Stimulated activated CD4-positive, alpha-beta T cell treated with anti-CD3 and anti-CD28 coated beads, Interleukin-1b, Interleukin-23, amount 100 ng/mL, for 48 hours (primary cell): ENCODE measurements at places on chromosomes 1 and 21.

GRCh38 chr1:243944429-243945160 lies 94.6 kb upstream of the AKT3 start:
- no peak for DNase-seq

DNA sequence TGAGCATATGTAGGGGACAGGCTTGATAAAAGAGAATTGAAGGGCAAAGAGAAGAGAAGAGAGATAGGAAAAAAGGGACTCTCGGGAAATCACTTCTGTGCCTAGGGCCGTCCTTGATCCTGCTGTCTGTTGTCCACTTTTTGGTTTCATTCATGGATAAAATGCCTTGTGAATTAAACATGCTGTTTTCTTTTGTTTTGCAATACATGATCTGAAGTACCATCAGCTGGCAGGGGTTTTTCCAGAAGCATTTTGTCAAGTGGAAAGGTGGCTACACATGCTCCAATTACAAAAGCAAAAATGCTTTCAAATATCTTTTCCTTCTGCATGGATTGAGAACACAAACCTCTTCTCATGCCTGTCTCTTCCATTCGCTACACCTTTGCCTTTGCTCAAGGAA lies 361.7 kb downstream of the PDE4B start:
- no peak for DNase-seq

DNA sequence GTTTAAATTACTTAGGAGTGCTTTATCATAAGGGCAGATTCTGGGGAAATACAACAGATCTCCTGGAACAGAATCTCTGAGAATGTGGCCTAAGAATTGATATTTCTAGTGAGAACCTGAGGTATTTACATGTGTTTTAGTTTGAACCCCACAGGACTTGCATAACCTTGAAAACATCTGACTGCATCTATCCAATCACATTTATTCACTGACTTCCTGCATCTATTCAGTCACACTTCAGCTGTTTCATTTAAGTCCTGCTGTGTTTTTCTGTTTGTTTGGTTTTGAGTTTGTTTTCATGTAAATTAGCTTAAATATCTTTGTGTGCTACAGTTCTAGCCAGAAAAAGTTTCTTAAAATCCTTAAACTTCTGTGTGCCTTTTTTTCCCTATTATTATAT lies 1260.7 kb downstream of the PLA2G4A start:
- no peak for DNase-seq

DNA sequence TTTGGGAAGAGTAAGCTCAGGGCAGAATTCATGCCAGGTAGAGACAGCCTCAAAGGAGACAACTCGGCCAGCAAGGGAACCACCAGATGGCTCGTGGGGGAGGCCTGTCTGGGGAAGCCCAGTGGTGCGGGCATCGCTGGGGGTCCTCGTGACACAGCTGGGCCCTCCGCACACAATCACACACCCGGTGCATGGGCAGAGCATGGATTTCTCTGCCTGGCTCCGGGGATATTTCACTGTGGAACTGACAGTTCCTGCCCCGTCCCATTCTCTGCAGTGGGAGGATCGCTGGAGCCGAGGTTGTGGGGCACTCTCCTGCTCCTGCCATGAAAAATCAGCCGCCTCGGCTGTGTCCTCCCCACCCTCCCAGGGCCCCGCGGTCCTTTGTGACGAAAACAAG lies 108.0 kb downstream of the CRYAA start:
- DNase-seq = no peak

DNA sequence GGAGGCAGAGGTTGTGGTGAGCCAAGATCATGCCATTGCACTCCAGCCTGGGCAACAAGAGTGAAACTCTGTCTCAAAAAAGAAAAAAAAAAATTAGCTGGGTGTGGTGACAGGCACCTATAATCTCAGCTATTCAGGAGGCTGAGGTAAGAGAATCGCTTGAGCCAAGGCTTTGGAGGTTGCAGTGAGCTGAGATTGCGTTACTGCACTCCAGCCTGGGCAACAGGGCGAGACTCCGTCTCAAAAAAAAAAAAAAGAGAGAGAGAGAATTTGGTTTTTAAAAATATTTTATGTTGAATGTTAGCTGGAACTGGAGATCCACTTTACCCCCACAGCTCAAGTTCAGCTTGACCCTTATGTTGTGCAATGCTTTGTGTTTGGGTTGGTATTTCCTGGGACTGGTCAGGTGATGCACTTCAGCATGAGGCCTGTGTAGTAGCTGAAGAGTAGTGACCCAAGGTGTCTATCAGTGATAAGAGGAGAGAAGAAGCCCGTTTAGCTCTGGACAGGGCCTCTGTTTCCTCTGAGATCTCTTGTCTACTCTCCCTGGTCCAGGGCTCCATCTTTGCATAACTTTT lies 36.8 kb upstream of the MACF1 start:
- DNase-seq = no peak

DNA sequence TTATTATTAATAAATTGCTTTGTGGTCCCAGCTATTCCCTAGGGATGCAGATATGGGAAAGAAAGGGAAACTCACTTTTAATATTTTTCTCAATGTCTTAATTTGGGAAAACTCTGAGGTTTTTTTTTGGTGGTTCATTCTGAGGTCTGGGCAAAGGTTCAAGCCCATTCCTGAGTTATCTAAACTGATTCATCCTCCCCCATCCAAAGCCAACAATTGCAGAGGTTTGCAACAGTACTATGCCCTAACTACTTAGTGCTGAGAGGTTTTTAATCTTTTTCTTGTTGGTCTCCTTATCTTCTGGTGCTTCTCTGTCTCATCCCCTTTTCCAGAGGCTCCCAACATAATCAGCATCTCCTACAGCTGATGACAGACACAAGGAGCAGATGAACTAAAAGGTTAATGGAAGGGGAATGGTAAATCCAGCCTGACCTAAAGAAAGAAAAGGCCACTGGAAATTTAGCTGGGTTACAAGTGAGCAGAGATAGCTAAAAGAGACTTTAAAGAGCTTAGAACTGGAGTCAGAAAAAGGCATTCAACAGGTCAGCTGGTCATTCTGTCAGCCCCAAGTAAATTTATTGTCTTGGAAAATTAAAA lies 390.4 kb downstream of the TGFB2 start:
- no peak for DNase-seq

GRCh38 chr1:164382384-164382783 lies 176.6 kb upstream of the PBX1 start:
- DNase-seq = no peak

DNA sequence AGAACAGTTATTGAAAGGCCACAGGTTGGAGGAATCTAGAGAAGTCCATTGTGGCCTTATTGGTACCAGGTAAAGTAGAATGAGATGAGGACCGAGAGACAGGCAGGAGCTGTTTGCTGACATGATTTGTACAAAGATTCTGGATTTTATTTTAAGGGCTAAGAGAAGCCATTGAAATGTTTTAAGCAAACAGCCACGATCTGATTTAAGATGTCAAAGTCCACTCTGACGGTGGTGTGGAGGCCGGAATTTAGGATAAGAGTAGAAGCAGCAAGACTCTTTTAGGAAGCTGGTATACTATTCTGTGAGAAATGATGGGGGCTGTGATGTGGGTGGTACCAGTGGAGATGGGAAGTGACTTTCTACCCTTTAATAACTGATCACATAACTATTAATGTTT lies 418.5 kb downstream of the DPYD start:
- DNase-seq = no peak

DNA sequence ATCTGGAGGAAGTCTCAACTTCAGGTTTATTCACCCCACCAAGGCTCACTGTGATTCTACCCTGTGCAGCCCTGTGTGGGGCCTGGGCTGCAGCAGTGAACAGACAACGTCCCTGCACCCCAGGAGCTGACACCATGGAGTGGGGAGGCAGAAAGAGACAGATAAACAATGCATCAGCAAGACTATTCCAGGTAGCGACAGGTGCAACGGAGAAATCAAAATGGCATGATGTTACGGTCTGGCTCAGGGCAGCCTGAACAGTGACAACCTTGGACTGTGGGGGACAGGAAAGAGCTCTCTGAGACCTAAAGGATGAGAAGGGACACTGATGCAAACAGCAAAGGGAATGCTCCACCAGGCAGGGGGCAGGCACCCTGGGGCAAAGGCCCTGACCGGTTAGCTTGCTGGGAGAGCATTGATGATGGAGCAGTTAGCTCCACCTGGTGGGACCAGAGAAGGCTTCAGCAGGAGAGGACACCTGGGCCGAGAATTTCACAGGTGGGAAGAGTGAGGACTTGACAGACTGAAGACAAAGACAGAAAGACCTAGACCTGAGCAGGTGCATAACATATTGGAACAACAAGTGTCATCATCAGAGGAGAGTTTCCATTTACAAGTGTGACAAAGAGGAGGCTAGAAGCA lies 589.9 kb downstream of the MATN1 start:
- no peak for DNase-seq

DNA sequence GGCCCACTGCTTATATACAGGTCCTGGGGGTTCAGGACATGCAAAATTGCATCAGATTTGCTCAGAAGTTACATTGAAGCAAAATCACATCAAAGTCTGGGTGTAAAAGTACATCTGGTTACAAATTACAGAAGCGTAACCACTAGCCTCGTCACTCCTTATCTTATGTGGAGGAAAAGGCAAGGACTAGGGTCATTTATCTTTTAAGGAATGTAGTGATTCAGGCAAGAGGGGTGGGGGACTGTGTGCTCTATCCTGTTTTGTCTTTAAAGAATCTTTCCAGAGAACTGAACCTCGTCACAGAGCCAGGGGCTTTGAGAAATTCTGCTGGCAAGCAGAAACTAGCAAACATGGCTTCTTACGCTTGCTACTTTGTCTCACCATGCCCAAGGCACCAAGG lies 61.1 kb upstream of the RAB4A start:
- DNase-seq = no peak

GRCh38 chr21:45381865-45382696 lies 22.9 kb upstream of the COL18A1 start:
- no peak for DNase-seq

DNA sequence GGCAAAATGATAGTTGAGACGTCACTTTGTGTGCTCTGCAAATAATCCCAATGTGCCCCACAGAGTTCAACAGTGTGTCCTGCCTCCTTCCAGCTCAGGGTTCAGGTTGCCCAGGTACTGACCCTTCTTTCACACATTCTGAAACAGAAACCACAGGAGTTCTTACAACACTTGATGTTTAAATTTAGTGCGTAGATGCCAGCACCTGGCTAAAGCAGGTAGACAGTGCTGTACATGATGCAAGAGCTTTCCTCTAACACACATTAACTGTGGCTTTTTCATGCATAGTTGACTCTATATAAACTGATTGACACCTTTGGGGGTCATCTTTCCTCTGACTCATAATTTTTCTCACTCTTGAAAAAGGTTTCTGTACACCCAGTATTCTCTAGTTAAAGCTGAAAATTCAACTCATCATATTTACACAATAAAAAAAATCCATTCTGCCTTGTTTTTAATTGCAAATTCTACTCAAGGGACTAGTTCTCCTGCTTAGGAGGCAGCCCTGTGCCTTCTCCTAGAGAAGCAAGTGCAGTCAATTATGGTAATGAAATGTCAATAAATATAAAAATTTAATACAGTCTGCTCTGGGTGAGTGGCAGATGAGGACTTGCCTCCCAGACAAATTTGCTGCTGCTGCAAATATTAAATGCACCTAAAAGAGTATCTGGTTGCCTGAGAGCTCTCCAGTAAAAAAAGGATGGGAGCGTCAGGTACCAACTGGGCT lies 91.4 kb downstream of the NR5A2 start:
- no peak for DNase-seq

- DNase-seq = no peak
Observed at GRCh38 chr1:59498640-59499039, 201.7 kb downstream of the FGGY start.

- DNase-seq = no peak
Observed at GRCh38 chr1:71116729-71117128, 35.9 kb upstream of the ZRANB2 start.

DNA sequence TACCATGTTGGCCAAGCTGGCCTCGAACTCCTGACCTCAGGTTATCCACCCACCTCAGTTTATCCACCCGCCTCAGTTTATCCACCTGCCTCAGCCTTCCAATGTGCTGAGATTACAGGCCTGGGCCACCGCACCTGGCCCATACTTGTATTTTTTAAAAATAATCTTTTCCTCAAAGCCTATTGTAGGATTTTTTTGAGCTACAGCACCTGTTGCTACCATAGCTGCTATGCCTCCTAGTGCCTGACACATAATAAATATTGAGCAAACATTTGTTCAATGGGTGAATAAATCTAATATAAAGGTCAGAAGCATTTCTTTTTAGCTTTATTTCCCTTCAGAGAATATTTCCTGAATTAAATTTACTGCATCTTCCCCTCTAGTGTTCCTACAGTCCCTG lies 15.7 kb upstream of the ACBD3 start:
- no peak for DNase-seq

DNA sequence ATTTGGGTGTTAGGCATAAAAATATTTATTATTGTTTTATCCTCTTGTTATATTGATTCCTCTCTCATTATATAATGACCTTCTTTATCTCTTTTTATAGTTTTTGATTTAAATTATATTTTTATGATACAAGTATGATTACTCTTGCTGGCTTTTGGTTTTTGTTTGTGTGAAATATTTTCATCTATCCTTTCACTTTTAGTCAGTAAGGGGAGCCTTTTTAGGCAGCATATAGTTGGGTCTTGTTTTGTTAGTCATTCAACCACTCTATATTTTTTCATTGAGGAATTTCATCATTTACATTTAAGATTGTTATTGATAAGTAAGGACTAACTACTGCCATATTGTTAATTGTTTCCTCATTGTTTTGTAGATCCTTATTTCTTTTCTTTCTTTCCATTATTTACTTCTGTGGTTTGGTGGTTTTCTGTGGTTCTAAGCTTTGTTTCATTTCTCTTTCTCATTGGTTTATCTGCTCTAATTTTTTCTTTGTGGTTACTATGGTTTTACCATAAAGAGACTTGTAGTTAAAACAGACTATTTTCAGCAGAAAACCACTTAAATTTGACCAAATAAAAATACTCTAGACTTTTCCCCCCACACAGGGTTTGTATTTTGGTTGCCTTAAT lies 593.1 kb downstream of the NUF2 start:
- no peak for DNase-seq

- DNase-seq = no peak
Observed at GRCh38 chr1:14666962-14667650, 68.6 kb downstream of the KAZN start.

- no peak for DNase-seq
Observed at GRCh38 chr1:204448991-204449677, 37.5 kb upstream of the PPP1R15B start.

DNA sequence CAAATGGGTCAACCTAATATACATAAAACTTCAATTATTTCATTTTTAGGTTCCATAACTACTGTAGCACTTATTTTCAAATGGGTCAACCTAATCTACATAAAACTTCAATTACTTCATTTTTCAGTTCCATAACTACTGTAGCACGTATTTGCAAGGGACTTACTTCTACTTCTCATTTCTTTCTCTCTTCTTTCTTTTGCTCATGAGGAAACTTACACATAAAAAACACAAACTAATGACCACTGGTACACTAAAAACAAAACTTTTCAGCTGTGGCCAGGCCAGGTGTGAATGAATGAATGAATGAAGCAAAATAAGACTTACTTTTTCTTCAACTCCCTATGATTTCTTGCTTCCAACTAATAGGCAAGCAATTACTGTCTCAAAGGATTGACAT lies 11.7 kb downstream of the SYDE2 start:
- no peak for DNase-seq

- no peak for DNase-seq
Observed at GRCh38 chr1:61642475-61643232, 82.3 kb downstream of the TM2D1 start.

GRCh38 chr1:224523676-224524075 lies 89.1 kb upstream of the WDR26 start:
- no peak for DNase-seq

- no peak for DNase-seq
Observed at GRCh38 chr1:177165069-177165439, 542 bp upstream of the ASTN1 start.
